ENCODE measurements at places on chromosomes 2 and 18.

- DNase-seq = no peak
These were observed 104.4 kb upstream of the SLC8A1 start for GRCh38 chr2:40556293-40556692.

GRCh38 chr2:149858901-149859634, 271.5 kb upstream of the MMADHC start:
- DNase-seq = no peak

GRCh38 chr18:50428531-50429206, 53.8 kb downstream of the SKA1 start:
- no peak for DNase-seq

- DNase-seq = no peak
These were observed 125.9 kb downstream of the PLA2R1 start for GRCh38 chr2:159936471-159936870.

- DNase-seq = no peak
These were observed 213.4 kb downstream of the CDCA7 start for GRCh38 chr2:173568054-173568453.

DNA sequence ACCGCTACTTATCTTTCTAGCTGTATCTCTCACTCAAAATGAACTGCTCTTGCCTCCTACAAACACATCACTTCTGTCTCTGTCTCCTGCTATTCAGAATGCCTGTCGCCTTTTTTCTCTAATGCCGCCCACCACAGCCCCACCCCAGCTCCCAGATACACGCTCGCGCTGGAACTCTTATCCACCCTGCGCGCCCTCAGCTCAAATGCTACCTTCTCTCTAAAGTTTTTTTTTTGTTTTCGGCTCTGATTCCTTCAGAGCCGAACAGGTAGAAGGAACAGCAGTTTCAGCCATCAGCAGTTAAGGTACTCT, 3.9 kb upstream of the SOS1 start:
- DNase-seq = no peak

GRCh38 chr2:224151161-224151560, 112.1 kb upstream of the SERPINE2 start:
- DNase-seq = no peak

DNA sequence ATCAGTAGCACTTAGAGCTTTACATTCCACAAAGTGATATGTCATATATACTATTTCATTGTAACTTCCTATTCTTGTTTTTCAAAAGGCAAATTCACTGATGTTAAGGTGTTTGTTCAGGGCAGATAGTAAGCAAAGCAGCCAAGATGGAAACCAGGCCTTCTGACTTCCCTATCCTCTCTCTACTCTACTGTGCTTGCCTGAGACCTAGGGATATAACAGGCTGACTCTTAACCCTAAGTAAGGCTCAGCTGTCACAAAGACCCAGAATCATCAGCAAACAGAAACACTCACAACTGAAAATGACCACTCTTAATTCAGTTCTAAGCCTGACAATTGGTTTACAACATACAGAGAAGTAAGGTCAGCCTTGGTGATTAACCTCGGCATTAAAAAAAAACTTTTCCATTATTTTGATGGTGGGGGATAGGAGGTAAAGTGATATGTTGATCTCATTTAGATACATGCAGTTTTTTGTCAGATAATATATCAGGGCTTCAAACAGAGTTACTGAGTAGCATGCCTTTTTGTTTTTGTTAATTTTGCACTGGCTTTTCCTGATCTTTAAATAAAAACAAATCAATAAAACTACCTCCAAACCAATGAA, 95.4 kb upstream of the CHRNA1 start:
- no peak for DNase-seq

GRCh38 chr2:23954325-23955014, 14.2 kb downstream of the UBXN2A start:
- no peak for DNase-seq

DNA sequence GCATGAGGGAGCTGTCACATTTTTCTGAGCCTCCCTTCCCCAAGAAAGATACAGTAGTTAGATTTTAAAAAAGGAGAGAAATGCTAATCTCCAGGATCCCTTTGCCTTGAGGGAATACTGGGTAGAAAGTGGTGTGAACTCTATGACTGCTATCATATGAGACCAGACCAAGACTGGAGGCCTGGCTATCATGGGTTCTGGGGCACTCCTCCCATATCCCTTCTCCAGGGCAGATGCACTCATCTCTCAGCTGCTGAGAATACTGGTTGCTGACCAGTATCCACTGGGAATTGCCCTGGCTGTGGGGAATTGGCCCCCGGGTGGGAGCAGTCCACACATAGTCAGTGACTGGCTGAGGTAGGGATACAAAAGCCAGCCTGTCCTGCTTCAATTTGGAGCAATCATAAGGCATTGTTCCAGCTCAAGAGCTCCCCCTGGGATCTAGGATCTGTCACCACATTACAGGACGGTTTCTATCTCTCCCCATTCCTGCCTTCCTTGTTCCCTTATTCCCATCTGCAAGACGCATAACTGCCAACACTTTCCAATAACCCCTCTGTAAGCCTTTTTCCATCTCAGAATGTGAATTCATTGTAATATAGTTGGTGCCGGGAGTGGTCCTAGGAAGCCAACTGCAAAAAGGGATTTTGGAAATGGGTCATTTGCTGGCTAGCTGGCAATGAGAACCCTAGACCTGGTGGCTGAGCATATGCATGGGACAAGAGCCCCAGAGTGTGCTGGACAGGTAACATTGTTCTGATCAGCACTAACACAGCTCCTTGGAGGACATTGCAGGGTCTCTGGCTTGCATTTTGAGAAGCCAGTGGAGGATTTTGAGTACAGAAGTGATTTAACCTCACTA, 35.4 kb upstream of the REEP1 start:
- DNase-seq = peak; percentile 26

GRCh38 chr2:108632332-108633160, 86.7 kb upstream of the RANBP2 start:
- no peak for DNase-seq

- DNase-seq = no peak
These were observed 46.6 kb downstream of the BCL2L11 start for GRCh38 chr2:111167076-111167862.

DNA sequence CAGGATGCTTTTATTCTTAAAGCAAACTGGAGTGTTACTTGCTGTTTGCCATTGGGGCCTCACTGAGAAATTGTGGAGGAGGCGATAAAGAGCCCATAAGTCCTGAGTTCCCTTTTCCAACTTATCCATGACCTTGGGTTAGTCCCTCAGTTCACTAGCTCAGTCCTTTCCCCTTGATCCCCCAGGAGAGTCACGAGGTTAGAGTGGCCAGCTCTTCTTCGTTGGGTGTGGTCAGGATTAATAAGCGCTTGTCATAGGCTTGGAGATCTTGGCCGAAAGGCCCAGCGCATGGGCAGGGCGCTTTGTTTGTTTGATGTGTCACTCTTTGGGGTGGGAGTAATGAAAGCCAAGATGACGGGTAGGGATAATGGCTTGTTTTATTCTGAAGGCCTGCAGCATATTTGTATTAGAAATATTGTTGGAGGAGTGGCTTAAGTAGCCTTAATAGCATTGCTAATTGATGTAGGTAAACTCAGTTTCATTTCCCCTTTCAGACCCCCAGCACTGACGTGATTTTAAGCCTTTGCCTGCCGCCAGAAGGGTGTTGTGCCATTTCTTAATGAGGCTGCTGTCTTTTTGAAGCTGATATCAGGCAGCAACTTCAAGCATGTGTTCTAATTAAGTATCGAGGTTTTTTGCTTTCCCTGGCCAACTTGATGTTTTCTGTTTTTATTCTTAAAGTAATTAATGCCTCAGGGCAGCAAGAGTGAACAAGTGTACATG, 15.7 kb downstream of the GRHL1 start:
- DNase-seq = no peak

GRCh38 chr18:41745166-41746049, 209.6 kb upstream of the PIK3C3 start:
- DNase-seq = peak; percentile 12
